ENCODE measurements at places on chromosomes 1 and 21.

- DNase-seq = no peak
Observed at GRCh38 chr21:38712664-38713063, 93.1 kb upstream of the ETS2 start.

DNA sequence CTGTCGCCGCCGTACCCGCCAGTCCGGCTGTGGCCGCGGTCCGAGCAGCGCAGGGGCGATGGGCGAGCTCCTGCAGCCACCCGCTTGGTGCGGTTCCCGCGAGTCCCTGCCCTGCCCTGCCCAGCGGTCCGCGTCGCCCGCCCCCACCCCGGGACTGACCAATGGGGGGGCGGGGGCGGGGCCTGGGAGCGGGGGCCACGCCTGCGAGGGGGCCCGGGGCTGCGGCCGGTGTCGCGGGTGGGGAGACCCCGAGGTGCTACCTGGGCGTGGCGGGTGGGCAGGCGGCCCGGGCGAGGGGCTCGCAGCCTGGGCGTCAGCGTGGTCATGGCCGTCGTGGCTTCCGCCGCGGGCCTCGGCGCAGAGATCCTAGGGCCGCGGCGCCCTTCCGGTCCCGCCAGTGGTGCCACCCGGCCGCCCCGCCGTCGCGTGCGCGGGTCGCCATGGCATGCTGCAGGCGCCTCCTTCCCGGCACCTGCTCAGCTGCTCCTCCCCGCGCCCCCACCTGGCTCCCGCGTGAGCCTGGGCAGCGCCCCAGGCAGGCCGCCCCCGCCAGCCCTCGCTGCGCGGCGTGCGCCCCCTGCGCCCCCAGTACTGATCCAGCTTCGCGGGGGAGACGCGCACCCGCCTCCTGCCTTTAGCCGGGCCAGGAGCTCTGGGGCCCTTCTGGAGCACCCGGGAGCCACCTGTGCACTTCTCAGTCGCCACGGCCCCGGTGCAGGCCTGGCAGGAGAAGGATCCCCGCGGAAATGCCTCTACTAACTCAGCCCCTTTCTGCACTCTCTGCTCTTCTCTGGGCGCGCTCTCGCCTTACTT lies at the start of gene BMP8B:
Gene BMP8B, minus strand, starts transcription at position 108 of the 813 bp plus-strand sequence. CDS start 380 bp downstream, outside the sequence.
- DNase-seq = no peak

DNA sequence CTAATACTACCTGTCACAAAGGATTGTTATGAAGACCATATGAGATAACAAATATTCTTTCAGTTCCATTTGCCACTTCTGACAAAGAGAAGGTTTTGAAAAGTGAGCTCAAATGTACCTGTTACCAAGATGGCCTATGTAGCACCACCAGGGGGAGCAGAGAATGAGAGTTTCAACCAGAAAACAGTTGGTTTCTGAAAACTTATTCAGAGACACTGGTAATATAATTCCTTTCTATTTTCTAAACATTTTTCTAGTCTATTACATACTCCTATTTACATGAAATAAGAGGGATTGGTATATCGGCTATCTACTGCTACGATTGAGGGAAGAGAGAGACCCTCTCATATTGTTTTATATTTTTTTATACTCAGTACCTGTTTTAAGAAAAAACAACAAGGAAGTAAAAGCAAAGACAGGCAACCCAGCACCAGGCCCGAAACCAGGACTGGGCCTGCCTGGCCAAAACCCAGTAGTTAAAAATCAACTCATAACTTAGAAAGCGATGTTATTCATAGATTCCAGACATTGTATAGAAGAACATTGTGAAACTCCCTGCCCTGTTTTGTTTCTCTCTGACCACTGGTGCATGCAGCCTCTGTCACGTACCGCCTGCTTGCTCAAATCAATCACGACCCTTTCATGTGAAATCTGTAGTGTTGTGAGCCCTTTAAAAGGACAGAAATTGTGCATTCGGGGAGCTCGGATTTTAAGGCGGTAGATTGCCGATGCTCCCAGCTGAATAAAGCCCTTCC lies 48.3 kb downstream of the IL23R start:
- no peak for DNase-seq

- no peak for DNase-seq
Observed at GRCh38 chr1:205669341-205670149, 10.8 kb downstream of the SLC45A3 start.

DNA sequence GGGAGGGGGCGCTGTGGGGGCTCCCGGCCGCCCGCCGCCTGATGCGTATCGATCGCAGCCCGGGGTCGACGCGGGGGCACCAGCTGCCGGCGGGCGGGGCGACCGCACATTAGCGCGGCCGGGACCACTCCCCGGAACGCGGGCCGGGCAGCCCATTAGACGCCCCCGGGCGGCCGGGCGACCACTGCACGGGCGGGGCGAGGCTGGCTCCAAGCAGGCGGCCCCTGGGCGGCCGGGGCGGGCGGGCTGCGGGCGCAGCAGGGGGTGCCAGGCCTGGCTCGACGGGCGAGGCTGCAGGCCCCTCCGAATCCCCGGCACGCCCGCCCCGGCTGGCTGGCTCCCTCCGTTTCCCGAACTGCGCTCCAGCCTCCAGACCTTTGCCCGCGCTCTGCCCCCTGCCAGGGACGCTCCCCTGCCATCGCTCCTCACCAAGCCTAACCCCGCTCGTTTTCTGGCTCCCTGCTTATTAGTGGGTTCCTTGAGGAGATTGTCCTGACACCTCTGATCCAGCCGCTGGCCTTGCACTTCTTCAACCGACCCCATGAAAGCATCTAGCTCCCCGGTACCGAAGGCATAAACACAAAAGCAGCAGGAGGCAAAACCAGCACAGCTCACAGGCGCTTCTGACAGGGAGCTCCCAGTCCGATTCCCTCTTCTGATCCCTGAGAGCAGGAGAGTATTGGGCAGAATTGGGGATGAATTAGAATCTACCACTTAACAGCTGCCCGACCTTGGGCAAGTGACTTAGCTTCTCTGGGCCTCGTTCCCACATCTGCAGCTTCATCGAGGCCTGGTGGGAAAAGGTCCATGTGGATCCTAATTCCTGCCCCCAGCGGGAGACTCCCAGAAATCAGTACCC lies 92.6 kb upstream of the CASZ1 start:
- DNase-seq = no peak

DNA sequence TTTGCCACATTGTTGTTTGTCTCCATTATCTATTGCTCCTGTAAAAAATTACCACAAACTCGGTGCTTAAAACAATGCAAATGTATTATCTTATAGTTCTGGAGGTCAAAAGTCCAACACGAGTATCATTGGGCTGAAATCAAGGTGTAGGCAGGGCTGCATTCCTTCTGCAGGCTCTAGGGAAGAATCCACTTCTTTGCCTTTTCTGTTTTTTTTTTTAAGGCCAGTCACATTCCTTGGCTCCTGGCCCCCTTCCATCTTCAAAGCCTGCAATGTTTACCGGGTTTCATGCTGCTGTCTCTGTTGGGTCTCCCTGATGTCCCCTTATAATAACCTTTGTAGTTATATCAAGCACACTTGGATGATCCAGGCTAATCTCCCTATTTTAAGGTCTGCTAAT lies 212.7 kb downstream of the PTBP2 start:
- no peak for DNase-seq

DNA sequence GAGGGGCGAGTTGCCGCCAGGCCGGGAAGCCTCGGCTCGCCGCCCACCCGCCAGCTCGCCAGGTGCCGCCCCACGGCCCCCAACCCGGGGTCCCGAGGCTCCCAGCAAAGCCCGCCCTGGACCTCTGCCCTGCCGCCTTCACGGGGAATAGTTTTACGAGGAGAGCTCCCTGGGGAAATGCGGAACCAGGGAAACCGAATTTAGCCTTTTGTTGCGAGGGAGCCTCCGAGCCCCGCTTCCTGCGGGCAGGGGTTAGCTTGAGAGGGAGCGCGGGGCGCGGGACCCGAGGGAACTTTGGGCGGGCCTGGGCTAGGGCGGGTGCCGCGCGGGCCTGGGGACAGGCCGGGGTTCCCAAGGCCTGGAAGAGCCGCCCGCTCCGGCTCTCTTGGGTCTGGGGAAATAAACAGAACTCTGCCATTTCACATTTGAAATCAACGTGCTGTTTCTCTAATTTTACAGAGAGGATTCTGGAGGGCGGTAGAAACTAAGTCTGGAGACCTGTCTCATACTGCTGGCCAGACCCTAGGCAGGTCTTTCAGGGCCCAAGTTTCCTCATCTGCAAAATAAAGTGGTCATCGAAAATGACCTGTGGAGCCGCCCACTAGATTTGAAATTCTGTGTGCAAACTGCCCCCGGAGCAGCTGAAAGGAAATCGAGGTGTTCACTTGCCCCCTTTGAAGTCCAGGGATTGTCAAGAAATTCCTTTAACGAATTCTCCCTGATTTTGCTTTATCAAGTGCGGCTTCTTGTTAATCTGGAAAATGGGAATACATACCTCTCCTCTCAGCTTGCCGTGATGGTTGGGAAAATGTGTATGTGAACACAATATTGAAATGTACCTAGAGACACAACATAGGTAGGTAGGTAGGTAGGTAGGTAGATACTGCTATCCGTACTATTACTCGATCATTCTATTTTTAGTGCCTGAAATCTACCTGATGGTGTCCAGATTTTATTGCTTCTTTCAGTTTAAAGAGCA lies 749 bp upstream of the GLUL start:
- DNase-seq = no peak
